ENCODE measurements at places on chromosomes 1 and 21. TPM values are rescaled to one million over a fixed set of nuclear protein-coding genes. Genes with fewer than 3 reads are reported as not detected.

Gene PPT1
- 109 TPM for polyA plus RNA-seq

Gene LCA5L
- 4.2 TPM for polyA plus RNA-seq

Gene PLPPR5
- polyA plus RNA-seq = 2.0 TPM

Gene CASZ1
- 24.4 TPM for polyA plus RNA-seq

Gene ARHGEF16
- 15.2 TPM for polyA plus RNA-seq

Gene NPR1
- 74.5 TPM for polyA plus RNA-seq

Gene KCNK1
- 6.7 TPM for polyA plus RNA-seq

DNA sequence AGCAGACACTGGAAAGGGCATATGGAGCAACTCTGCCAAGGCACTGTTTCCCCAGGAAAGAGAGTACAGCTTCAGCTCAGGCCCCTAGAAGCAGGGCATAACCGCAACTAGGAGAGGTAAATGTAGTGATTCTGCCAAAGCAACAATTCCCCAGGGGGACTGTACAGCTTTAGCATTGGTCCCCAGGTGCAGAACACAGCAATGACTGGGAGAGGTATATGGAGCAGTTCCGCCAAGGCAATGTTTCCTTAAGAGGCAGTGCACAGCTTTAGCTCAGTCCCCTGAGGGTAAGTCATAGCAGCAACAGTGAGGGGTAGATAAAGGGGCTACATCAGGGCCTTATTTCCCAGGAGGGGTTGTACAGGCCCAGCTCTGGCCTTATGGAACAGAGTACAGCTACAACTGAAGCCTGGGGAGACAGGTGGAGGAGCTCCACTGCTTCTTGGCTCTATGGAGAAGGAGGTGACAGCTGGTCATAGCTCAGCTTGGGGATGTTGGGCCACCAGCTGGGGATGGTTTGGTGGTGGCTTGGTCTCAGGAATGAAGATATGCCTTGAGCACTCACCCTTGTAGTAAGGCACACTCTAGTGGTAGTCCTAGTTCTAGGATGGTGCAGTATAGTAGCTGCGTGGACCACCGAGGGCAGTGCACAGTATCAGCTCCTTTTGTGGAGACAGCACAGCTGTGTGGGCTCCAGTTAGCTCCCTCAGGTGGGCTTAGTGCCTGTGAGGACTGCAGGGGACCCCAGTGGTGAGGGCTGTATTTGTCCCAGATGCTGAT lies 582.7 kb downstream of the PTPRC start:
- DNase-seq = no peak

- DNase-seq = no peak
These were observed 26.4 kb upstream of the DARS2 start for GRCh38 chr1:173798078-173798477.

DNA sequence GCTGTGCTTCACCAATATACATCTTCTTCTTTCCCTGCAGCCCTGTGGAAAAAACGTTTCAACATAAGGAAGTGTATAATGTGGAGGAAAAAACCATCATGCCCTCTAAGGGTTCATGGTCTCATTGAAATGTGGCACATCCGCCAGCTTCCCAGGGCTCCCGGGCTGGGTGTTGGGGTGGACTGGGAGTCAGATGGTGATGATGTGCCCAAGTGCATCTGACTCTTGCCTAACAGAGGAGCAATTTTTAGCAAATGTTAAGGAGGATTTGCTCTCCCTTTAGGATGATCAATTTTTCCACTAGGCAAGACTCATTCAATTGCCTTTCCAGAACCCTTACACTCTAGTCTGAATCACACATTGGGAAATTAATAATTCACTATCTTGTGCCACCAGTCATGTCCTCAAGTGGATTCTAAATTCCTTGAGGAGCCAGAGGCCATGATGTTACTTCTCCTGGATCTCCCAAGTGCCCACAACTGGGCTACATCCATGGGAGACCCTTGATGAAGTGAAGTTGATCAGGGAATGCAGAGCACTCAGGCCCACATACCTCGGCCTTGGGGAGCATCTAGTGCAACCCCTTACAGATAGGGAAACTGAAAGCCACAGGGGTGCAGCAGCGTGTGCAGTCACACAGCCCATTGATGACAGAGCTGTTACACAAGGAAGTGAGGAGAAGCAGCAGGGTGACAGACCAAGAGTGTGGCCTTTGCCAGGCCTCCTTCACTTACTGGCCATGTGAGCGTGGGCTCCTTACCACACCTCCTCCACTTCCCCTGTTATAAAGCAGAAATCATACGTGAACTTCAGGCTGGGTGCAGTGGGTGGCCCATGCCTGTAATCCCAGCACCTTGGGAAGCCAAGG lies 100.0 kb upstream of the SLC44A3 start:
- no peak for DNase-seq

DNA sequence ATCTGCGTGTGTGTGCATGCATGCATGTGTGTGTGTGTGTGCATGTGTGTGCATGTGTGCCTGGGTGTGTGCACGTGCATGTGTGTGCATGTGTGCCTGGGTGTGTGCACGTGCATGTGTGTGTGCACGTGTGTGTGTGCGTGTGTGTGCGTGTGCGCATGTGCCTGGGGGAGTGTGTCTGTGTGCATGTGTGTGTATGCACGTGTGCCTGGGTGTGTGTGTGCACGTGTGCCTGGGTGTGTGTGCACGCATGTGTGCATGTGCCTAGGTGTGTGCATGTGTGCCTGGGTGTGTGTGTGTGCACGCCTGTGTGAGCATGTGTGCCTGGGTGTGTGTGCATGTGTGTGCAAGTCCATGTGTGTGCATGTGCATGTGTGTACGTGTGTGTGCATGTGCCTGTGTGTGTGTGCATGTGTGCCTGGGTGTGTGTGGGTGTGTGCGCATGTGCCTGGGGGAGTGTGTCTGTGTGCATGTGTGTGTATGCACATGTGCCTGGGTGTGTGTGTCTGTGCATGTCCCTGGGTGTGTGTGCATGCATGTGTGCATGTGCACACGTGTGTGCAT lies 29.3 kb upstream of the COL6A2 start:
- no peak for DNase-seq

DNA sequence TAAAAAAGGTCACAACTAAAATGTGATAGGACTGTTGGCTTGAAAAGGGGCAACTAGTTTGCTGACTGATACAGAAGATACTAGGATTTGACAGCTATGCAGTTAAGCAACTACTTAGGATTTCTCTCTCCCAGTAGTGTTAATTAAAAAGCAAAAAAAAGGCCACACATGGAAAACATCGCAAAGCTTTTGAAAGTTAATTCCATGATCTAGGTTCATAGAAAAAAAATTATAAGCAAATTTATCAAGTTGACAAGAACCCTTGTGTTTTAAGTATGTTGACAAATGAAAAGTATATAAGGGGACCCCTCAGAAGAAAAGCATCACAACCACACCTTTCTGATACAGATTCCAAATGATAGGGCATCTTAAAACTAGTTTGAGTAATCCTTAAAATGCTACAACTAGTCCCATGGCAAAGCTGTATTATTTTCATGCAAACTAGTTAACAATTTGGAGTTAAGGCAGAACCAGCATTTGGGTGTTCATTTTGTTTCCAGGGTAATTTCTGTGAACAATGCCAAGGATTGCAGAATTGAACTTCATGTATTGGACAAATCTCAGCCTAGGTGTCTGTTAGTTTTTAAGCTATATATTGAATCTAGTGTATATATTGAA lies 4.1 kb downstream of the PNRC2 start:
- DNase-seq = no peak

- no peak for DNase-seq
These were observed 76.8 kb upstream of the ATF3 start for GRCh38 chr1:212531796-212532195.

- DNase-seq = no peak
These were observed 312.5 kb upstream of the PTBP2 start for GRCh38 chr1:96409087-96409486.

DNA sequence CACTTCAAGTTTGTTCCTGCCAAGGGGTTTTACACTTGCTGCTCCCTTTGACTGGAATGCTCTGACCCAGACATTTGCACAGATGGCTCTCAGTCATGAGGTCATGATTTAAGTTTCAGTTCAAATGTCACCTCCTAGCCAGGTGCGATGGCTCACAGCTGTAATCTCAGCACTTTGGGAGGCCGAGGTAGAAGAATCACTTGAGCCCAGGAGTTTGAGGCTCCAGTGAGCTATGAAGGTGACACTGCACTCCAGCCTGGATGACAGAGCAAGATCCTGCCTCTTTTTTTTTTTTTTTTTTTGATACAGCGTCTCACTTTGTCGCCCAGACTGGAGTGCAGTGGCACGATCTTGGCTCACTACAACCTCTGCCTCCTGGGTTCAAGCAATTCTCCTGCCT lies 4.5 kb upstream of the ZMYM4 start:
- no peak for DNase-seq

- DNase-seq = no peak
These were observed 116.4 kb downstream of the FGGY start for GRCh38 chr1:59413327-59413720.

DNA sequence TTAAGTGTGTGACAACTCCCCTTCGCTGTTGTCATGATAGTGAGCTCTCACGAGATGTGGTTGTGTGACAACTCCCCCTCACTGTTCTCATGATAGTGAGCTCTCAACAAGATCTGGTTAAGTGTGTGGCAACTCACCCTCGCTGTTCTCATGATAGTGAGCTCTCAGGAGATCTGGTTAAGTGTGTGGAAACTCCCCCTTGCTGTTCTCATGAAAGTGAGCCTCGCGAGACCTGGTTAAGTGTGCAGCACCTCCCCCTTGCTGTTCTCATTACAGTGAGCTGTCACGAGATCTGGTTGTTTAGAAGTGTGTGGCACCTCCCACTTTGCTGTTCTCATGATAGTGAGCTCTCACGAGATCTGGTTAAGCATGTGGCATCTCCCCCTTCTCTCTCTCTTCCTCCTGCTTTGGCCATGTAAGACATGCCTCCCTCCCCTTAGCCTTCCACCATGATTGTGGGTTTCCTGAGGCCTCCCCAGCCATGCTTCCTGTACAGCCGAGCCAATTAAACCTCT lies 25.1 kb upstream of the LSS start:
- DNase-seq = no peak

GRCh38 chr1:157189986-157190982 lies 52.1 kb upstream of the ETV3 start:
- no peak for DNase-seq

GRCh38 chr1:55519937-55520683 lies 304.9 kb upstream of the USP24 start:
- no peak for DNase-seq

- no peak for DNase-seq
These were observed 18.9 kb downstream of the AGT start for GRCh38 chr1:230694991-230695390.

- DNase-seq = no peak
These were observed 2.6 kb upstream of the EEIG2 start for GRCh38 chr1:108557296-108557695.

DNA sequence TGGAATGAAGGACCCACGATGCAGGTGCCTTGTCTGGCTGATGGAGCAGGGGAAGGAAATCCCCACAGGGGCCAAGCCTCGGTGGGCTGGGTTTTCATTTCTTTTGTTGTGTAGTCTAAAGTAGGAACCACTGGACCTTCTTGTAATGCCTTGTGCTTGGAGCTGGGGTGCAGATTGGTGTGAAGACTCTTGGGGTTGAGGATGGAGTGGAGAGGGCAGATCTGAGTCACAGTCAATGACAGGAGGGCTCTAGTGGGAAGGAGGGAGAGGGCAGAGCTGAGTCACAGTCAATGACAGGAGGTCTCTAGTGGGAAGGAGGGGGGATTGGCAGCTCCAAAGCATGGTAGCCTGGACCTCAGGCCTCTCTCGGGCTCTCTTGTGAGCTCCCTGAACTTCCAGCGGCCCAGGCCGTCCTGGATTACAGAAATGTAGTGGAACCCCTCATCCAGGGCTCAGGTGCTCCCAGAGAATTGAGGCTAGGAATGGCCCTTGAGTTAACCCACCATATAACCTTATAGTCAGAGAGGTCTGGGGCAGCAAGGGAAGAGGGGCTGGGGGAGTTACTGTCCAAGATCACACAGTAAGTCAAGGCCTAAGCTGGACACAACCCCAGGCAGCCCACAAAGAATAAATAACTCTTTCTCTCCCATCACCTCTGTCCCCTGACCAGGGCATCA lies 313.8 kb downstream of the MATN1 start:
- DNase-seq = no peak

- DNase-seq = no peak
These were observed 9.7 kb downstream of the BACH1 start for GRCh38 chr21:29308456-29308783.

DNA sequence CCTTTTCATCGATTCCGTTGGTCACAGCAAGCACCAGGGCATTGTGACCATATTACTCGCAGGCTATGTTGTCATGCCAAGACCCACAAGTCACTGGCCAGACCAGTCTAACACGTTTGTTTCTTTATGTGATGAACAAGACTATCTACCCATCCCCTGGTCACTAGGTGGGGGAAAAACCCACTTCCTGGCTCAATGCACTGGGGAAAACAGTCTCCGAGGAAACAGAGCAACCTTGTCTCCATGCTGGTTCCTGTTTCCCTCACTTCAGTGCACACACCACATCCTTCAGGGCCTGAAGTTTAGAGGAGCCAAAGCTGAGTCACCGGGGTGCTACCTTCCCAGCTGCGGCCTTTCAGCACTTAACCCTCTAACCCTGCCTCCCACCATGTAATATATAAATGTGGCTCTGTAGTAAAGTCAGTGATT lies 20.9 kb downstream of the ERICH3 start:
- peak; percentile 73 for DNase-seq

DNA sequence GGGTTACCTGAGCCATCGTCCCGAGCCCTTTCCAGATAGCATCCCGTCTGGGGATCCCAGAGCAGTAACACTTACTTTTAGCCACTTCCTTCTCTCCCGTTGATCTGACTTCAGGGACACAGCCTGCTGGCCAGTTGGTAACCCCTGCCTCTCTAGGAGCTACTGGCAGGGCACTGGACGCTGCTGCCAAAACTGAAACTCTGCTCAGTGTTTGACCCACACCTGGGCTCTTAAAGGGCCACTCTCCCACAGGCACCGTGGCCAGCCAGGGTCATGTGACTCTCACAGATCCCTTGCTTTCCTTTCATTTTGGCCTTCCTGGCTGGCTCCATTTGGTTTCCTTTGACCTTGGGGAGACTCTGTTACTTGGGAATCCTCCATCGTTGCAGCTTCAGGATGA lies at the start of gene PIGR:
TSS of gene PIGR (minus strand) at position 206 of the 400 bp plus-strand sequence. CDS start 5,935 bp downstream, outside the sequence.
- no peak for DNase-seq

DNA sequence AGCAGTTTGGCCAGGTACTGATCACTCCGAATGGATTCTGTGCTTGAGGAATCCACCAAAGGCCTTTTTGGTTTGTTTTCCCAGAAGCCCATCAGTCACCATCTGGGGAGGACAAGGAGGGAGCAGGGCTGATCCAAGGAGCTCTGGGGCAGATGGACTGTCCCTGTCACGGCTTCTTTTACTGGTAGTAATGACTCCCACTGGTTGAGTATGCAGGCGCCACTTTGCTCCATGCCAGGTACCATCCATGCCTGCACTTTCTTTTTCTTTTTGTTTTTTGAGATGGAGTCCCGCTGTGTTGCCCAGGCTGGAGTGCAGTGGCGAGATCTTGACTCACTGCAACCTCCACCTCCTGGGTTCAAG lies 101.7 kb downstream of the UBIAD1 start:
- DNase-seq = no peak

GRCh38 chr1:111827946-111828345 lies 72.2 kb downstream of the DDX20 start:
- no peak for DNase-seq

GRCh38 chr1:231053493-231054162 lies 13.6 kb upstream of the FAM89A start:
- no peak for DNase-seq

GRCh38 chr1:227935826-227936225 lies 11.9 kb downstream of the WNT9A start:
- no peak for DNase-seq

- DNase-seq = no peak
These were observed 67.7 kb downstream of the ALG6 start for GRCh38 chr1:63435161-63435560.

Measured in left renal cortex interstitium (tissue), 4 donors.